Stimulated activated CD4-positive, alpha-beta T cell treated with anti-CD3 and anti-CD28 coated beads, Interleukin-2, amount 100 ng/mL, for 48 hours (primary cell): ENCODE measurements at places on chromosomes 7 and 10.

- DNase-seq, result no peak
Observed at GRCh38 chr7:107972941-107973376, 30.0 kb downstream of the LAMB1 start.

DNA sequence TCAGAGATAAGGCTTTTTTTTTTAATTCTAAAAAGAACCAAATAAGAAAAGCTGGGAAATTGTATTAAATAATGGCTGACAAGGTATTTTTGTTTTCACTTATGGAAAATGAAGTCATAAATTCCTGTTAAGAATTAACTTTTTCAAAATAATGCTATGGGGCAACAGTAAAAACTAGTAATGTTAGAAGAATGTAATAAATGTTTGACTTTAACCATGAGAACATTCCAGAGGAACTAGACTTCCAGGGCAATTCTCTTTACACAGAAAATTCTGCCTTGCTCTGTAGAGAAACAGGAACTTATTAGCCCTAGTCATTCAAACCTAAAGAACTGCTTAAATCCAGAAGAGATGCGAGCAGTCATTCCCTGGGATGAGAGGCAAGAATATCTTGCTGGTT lies 571.1 kb downstream of the IPMK start:
- DNase-seq, result no peak

DNA sequence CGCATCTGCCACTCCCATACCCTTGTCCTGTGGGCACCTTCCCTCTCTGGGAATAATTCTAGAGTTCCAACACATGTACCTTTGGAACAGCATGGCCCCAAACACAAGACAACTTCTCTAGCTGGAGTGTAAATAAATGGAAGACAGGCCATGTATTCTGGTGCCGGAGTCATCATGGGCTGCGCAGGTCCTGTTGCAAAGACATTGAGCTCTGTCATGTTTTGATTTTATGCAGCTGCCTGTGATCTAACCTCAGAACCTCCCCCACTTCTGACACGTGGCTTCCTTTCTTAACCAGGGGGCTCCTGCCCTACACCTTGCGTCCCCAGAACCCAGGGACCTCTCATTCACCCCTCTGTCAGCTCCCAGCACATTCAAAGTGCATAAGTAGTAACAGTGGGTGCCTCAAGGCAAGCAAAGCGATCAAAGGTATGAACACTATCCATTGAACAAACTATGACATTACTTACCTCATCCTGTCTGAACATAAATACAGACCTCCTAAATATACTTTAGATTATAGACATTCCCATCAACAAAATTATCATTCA lies 219.9 kb downstream of the FGFR2 start:
- DNase-seq, result no peak

DNA sequence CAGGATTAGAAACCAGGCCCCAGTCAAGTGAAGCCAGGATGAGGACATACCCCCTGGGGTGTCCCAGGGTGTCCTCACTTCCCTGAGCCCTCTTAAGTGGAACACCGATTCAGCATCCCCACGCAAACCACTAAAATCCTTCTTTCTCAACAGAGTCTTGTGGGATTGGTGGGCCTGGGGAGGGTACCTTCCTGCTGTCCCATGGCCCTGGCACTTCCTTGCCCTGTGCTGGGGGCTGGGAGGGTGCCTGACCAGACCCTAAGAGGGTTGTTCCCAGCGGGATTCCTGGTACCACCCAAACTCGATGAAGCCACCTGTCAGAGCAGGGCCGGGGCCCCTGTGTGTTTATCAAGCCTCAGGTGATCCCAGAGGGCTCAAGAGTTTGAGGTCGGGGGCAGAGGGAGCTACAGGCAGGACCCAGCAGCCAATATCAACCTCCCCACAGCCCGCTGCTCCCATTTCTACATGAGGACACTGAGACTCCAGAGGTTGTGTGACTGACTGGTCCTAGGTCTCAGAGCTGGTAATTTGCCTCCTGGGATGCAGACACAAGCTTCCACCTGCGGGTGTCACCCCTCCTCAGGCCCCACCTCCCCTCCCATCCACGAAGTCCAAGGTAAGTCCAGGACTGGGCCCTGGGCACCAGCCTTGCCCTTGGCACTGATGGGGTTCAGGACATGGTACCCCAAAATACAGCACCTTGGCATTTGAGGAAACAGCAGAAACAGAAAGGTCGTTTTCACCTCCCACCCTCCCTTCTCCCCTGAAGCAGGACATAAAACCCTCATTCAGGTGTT lies 31.4 kb downstream of the OAT start:
- DNase-seq, result no peak

DNA sequence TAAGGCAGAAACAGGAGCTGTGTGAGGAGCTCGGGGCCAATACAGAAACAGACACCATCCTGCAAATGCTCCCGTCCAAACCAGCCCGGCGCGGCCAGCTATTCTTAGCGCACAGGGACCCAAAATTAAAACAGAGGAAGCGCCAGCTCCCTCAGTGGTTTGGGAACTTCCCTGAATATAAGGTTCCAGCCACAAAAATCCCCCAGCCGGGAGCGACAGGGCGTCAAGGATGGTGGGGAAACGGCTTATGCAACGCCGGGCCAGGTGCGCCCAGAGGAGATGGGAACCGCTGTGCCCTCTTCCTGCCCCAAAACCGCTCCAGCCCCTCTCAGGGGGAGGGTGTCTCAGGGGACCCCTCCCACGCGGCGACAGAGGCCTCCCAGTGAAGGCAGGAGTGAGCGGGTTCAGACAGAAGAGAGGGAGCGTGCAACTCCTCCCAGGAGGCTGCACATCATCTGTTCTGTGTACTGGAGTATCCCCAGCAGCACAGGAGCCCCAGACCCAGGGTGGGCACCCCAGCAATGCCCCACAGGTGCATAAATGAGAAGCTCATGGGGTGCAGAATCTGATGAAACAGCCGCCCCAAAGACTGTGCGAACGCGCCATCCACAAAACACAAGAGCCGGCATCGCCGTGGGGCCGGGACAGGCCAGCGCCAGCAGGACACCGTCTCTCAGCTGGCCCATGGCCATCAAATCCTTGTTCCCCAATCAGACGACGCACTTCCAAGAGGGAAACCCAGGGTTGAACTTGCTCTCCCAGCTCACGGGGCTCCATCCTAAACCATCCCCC lies 73.9 kb upstream of the PDGFA start:
- no peak for DNase-seq
